NCI-H2029 (cell line): ENCODE measurements at places on chromosomes 4 and X.

DNA sequence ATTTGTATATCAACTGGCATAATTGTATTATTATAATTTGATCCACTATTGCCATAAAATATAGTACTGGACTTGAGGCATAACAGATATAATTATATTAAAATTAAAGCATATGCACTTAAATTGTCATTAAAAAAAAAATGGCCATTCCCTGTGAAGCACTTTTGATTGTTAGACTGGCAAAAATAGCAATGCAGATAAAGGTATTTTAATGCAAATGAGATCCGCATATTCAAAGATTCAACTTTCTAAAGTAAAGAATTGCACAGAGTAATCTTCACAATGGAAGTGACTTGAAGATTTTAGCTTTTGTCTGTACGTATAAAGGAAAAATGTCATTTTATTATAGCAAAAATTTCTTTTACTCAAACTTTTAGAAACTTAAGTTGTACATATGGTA lies 871.8 kb upstream of the PABPC4L start:
- no peak for DNase-seq

GRCh38 chr4:89765966-89766365 lies 71.0 kb downstream of the SNCA start:
- DNase-seq, result no peak

GRCh38 chr4:176587920-176588319 lies 204.8 kb downstream of the VEGFC start:
- DNase-seq, result no peak

DNA sequence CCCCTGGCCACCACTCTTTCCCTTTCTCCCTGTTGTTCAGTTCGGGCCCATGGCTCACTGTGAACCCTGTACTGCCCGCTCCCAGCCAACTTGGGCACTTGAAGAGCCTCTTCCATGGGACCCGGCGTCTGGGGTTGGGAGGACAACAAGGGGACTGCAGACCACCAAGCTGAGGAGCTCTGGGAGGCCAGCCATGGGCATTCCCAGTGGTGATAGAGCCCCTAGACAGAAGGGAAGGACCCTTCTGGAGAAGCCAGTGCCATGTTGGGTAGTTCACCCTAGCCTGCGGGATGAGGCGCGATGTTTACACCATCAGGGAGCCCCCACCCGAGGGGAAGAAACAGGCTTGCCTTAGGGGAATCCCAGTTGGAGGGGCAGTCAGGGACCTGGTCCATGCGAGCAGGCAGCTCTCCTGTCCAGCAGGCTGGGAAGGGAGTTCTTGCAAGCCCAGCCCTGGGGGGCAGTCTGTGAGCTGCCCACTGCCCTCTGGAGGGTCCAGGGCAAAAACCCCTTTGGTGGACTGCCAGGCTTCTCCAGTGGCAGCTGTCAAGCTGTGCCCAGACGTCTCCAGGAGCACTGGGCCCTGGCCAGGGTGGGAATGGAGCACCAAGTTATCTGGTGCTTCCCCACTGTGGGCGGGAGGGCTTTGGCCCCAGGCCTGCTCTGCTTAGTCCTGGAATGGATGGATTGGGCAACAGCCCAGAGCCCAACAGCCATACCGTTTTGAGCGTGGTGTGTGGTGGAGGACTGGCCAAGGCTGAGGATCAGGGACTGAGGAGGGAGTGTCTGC lies 23.7 kb upstream of the UBA1 start:
- no peak for DNase-seq

DNA sequence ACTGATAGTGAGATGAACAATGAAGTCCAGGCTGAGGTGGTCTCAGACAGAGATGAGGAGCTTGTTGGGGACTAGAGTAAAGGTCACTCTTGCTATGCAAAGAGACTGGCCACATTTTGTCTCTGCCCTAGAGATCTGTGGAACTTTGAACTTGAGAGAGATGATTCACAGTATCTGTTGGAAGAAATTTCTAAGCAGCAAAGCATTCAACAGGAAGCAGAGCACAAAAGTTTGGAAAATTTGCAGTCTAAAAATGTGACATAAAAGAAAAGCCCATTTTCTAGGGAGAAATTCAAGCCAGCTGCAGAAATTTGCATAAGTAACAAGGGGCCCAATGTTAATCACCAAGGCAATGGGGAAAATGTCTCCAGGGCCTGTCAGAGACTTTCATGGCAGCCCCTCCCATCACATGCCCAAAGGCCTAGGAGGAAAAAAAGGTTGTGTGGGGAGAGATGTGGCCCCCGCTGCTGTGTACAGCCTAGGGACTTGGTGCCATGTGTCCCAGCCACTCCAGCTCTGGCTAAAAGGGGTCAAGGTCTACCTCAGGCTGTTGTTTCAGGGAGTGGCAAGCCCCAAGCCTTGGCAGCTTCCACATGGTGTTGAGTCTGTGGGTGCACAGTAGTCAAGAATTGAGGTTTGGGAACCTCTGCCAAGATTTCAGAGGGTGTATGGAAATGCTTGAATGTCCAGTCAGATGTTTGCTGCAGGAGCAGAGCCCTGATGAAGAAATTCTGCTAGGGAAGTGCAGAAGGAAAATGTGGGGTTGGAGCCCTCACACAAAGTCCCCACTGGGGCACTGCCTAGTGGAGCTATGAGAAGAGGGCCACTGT lies 262.8 kb downstream of the DKK2 start:
- DNase-seq, result no peak
